Stimulated activated CD4-positive, alpha-beta T cell treated with anti-CD3 and anti-CD28 coated beads, TNF-alpha, amount 100 ng/mL, for 4 hours (primary cell): ENCODE measurements at places on chromosomes 2 and 18.

- peak; percentile 10 for DNase-seq
Measured at GRCh38 chr2:101150306-101151145, 656 bp downstream of the TBC1D8 start.

- DNase-seq = no peak
Measured at GRCh38 chr2:174877751-174878150, 113.5 kb upstream of the CHRNA1 start.

- DNase-seq = no peak
Measured at GRCh38 chr2:108870069-108870644, 83.6 kb downstream of the CCDC138 start.

DNA sequence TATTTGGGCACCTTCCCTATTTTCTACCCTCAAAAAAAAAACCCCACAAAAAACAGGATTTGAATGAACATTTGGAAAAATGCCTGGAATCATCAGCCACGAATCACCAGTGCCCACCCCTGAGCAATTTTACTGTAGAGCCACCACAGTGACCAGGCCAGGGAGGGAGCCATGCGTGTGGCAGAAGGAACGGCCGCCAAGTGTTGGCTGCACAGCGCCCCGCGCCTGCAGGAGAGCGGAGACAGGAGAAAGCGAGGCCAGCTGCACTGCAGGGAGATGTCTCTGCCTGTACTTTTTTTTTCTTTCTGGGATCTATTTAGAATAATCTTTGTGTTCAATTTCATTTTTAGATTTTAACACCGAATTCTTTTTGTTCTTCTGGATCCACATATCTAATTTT is 269.3 kb upstream of the RAB12 start:
- no peak for DNase-seq

- no peak for DNase-seq
Measured at GRCh38 chr2:98929920-98930319, 6.1 kb downstream of the CRACDL start.

- DNase-seq = no peak
Measured at GRCh38 chr18:3254725-3255124, 7.1 kb downstream of the MYL12A start.

- no peak for DNase-seq
Measured at GRCh38 chr2:198375083-198375410, 570.7 kb downstream of the PLCL1 start.

GRCh38 chr2:72548081-72548764 is 277.6 kb downstream of the EXOC6B start:
- DNase-seq = no peak

DNA sequence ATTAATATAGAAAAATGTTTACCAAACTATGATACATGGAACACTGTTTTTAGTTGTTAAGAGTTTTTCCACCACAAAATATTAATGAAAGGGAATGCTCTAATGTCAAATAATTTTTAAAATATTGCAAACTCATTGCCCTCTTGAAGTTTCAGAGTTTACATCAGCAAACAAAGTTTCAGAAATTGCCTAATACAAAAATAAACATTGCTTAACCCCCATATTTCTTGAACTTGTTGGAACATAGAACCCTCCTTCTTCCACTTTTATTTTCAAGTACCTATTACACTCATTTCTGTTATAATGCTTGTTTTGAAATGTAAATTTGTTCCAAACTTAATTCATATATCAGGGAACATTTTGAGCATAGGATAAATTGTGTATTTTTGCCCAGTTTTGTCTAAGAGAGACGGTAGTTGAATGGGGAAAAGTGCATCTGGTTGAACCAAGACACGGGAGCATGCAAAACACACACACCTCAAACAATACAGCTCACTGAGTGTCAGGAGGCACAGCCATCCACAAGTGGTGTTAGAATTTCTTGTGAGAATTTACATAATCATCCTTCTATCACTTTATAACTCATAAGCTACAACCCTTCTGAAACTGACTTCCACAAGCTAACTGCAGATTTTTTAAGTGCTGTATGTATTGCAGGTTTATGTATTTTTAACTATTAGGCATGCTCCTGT is 5.3 kb upstream of the MC4R start:
- DNase-seq = no peak

GRCh38 chr2:19201911-19202462 is 156.4 kb downstream of the OSR1 start:
- DNase-seq = no peak

GRCh38 chr2:225171350-225171749 is 129.1 kb upstream of the DOCK10 start:
- no peak for DNase-seq

GRCh38 chr2:38991899-38992298 is 102.2 kb downstream of the ARHGEF33 start:
- no peak for DNase-seq

DNA sequence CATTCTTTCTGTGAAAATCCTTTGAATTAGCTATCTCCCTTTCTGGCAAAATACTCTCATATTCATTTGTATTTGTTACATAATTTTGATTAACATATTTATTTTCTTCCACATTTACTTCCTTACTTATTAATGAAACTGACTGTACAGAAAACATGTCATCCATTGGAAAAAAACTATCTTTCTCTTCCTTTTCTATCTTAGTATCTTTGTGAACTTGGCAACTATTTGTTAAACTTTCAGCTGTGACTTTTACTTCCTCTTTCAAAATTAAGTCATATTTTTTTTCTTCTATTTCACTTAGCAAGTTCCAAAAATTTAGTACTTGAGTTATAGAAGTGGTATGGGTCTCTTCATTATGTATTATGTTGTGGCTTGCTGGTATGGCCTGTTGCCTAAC is 2.6 kb downstream of the RAD51AP2 start:
- no peak for DNase-seq

GRCh38 chr18:75818383-75818782 is 390.9 kb upstream of the SMIM21 start:
- no peak for DNase-seq

DNA sequence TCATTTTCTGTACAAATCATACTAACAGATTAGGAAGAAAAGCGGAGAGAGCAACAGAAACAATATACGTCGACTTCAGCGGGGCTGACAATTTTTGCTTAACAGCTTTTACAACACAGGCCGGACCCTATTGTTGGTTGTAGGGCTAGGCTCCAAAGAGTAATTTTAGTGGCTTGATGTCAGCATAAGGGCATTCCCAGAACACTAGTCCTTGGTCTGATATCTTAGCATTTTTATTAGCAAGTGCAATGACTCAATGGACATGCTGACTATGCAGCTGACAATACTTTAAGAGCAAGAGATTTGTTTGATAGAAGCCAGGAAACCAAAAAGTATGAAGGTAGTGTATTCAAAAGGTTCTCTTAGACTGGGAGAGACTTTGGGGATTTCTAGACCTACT is 209.9 kb downstream of the LNPK start:
- no peak for DNase-seq
